NCI-H345 (cell line): ENCODE measurements at places on chromosomes 3 and 15.

- no peak for DNase-seq
Observed at GRCh38 chr3:138227650-138228049, 40.5 kb downstream of the ARMC8 start.

DNA sequence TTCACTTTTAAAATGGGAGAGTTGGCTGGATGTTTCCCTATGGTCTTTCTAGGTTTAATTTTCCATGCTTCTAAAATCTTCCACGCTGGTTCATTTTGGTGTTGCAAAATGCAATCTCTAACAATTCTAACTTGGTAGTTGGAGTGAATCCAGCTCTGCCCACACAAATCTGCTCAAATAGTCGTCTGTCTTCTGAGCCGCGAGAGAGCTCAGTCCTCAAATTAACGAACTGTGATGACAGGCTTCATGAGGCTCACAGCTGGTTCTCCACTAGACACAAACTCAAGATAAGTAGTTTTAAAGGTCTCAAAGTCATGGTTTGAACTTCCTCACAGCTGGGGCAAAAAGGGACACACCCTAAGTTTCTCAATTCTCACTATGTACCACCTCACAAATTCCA lies 178.6 kb upstream of the LYSMD4 start:
- DNase-seq: no peak

DNA sequence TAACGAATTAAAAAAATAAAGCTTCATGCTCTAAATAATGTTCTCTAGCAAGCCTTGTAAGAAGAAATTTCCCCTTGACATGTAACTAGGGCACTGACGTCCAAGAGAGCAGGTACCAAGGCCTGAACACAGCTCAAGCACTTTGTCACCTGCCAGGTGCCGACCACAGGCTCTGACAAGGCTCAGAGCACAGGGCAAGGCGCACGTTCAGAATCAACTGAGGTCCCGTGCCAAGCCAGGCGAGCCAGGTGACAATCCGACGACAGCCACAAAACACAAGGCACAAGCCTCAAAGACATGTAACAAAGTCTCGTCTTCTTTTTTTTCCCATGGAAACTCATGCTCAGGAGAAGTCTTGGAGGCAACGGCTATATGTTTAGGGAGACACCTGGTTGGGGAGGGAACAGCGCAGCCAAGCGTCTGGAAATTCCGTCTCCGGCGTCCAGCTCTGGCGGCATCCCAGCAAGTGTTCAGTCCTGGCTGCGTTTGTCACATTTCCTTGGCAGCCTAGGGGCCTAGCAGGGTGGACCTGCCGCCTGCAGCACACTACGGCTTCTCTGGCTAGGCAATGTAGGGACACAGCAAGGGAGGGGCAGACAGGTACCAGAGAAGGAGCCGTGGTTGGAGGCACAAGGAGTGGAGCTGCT lies 76.7 kb downstream of the ADAMTS17 start:
- DNase-seq: no peak

- DNase-seq: no peak
Observed at GRCh38 chr3:159637883-159638542, 350.6 kb upstream of the IL12A start.

GRCh38 chr3:186621894-186622650 lies 9.2 kb downstream of the AHSG start:
- no peak for DNase-seq

DNA sequence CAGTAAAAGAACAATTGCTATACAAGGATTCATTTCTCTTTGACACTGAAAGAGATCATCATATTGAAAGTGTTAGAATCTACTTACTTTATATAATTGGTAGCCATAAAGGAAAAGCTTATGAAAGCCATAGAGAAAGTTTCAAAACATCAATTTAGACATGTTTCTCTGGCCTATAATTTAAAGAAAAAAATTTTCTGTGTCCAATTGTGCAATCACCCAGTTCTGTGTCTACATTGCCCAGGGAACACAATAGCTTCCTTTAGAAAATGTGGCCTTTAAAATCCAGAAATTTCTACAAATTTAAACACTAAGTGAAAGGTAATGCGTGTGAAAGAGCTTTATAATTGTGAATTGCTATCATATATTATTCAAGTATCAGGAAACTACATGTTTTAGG lies 259.2 kb downstream of the GBE1 start:
- no peak for DNase-seq

- DNase-seq: no peak
Observed at GRCh38 chr15:59605994-59606393, 5.6 kb upstream of the GCNT3 start.

DNA sequence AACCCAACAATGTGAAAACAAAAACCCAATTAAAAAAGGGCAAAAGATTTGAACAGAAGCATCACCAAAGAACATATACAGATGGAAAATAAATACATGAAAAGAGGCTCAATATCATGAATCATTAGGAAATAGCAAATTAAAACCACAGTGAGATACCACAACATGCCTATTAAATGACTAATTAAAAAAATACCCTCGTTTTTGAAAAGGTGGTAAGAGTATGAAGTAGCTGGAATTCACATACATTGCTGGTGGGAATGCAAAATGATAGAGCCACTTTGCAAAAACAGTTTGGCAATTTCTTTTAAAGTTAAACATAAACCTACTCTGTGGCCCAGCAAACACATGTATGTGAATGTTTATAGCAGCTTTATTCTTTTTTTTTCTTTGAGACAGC lies 75.8 kb downstream of the B3GNT5 start:
- no peak for DNase-seq

GRCh38 chr3:18724456-18724855 lies 299.3 kb upstream of the SATB1 start:
- DNase-seq: no peak

DNA sequence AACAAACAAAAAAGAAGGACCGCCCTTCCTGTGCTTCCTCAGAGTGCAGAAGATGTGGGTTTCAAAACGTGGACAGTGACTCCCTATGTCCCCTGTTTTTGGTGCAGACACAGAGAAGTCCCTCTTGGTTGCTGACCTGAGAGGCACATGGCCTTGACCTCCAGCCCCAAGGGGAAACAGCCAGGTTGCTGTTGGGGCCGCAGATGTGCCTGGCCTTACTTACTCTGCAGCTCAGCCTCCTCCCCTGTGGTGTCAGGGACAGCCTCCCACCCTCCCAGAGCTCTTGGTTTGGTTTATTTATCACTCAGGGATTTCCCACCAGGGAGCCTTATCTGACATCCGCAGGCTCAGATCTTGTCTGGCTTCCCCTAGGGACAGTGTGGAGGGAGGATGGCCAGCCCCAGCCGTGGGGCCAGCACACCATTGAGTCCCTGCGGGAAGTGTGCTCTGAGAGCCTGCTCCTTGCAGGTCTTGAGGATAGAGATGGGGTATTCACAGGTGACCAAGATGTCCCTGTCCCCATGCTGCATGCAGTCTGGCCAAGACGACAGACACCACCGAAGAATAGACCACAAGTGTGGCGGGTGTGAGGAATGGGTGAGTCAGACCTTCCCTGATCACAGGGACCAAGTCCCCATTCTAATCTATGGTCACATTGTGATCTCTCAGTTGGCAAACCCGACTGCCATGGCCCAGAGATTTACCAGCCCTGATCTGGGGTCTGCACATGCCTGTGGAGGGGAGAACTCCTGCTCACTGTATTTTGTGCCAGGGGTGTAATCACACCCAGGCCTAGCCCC lies 134.3 kb upstream of the ABHD17C start:
- no peak for DNase-seq

DNA sequence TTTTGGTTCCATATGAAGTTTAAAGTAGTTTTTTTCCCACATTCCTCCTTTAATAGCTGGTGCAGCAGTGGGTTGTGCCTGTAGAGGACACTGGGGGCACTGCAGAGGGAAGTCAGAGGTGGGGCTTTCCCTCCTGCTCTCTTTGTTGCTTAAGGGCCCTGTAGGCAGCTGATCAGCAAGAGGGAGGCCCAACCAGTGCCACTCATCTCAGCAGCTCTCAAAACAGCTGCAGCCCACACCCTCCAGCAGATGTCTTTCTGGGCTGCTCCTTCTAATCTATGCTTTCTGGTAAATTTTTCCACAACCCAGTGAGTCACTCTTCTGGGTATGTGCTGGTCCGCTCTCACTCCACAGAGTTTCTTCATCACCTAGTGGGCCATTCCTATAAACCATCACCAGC lies 263.8 kb downstream of the FEZF2 start:
- DNase-seq: no peak
